Naive thymus-derived CD4-positive, alpha-beta T cell (primary cell): ENCODE measurements at places on chromosomes 16 and 17.

DNA sequence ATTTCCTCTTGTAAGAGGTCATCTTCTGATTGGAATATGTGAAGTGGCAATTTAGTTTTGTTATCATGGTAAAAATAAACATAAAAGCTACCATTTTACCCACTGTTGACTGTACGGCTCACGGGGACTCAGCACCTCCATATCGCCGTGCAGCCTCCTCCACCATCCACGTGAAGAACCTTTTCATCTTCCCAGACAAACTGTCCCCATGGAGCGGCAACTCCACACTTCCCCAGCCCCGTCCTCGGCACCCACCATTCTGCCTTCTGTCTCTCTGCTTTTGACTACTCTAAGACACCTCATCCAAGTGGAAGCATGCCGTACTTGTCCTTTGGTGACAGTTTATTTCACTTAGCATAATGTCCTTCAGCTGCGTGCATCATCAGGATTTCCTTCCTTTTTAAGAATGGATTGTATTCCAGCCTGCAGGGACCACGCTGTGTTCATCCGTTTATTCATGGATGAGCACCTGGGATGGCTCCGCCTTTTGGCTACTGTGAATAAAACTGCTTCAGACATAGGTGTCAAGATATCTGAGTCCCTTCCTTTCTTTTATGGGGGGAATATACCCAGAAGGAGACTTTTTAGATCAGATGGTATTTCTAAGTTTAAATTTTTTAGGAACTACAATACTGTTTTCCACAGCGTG is 14.3 kb downstream of the FBXO31 start:
- no peak for DNase-seq

- no peak for DNase-seq
Observed at GRCh38 chr16:85491798-85492294, 121.3 kb upstream of the GSE1 start.

- DNase-seq: no peak
Observed at GRCh38 chr17:64250233-64250835, 12.7 kb downstream of the TEX2 start.

DNA sequence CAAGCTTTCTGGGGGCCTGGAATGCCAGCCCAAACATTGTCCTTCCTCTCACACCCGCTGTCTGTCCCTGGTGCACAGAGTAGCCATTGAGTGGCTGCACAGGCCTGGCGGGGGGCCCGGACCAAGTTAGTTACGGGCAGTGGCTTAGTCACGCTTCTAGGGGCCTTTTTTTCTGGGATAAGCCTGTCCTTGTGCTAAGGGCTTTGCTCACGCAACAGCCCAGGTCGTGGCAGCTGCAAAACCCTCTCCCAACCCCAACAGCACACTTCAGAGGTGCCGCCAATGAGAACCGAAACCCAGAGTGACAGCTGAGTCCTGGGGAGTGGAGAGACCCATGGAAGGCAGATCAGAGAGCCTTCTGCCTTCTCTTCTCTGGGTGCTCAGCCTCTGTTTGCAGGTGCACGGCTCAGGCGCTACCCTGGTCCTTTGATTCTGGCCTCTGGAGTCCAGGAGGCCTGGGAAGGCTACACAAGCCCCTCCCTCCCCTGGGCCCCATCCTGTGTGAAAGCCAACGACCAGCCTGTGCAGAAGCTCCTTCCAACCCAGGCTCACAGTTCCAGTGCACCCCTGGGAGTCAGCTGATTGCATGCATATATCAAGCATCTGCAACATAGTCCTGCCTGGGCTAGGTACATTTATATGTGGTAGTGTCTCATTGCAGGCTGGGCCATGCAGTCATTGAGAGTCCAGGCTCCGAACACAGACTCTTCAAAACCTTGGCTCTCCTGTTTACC is 9.1 kb downstream of the WSCD1 start:
- no peak for DNase-seq

GRCh38 chr17:30234964-30235363 is 533 bp downstream of the SLC6A4 start:
- DNase-seq: no peak

GRCh38 chr17:81395600-81396277 is 482 bp downstream of the BAHCC1 start:
- DNase-seq: no peak

DNA sequence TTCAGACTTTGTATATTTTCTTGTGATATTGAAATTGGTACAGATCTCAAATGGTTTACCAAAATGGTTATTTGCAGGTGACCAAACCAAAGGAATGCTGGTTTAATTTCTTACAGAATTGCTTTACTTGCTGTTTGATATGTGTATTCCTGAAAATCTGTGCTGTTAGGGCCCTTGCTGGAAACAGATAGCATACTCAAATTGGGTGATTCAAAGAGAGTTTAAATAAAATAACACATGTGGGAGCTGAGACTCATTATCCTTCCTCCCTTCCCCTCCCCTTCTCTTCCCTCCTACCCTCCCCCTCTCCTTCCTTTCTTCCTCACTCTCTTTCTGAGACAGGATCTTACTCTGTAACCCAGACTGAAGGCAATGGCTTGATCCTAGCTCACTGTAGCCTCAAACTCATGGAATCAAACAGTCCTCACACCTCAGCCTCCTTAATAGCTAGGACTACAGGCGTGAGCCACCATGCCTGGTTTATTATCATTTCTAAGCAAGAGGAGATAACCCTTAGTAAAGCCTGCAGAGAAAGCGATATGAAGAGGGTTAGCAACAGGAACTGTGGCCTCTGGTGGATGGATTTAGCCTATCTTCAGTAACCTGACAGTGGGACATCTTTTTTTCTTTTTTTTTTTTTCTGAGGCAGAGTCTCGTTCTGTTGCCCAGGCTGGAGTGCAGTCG is 141.9 kb downstream of the BCAS3 start:
- no peak for DNase-seq

GRCh38 chr16:56191835-56192634 is 746 bp downstream of the GNAO1 start:
- DNase-seq: no peak

DNA sequence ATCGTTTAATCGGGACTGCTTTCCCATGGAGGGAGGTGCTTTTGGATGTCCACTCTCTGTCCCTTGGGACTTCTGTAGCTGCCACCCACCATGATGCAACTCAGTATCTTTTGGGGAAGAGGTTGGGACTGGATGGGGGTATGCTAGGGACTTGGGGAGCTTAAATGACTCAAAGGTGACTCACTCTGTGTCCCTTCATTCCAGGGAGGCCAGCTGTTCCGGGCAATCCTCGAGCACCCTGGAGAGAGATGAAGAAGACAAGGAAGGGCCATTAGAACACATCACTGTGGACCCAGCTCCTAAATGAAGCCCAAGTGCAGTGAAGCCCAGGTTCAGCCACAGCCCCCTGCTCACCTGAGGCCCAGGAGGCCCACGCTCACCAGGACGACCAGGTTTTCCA is 4.6 kb downstream of the COL1A1 start:
- no peak for DNase-seq

GRCh38 chr16:22206842-22207714 is 1.0 kb downstream of the EEF2K start:
- DNase-seq: peak; percentile 24

- DNase-seq: no peak
Observed at GRCh38 chr16:1674306-1674705, 3.8 kb upstream of the JPT2 start.

- peak; percentile 38 for DNase-seq
Observed at GRCh38 chr17:68199837-68200688, 47.8 kb upstream of the AMZ2 start.

DNA sequence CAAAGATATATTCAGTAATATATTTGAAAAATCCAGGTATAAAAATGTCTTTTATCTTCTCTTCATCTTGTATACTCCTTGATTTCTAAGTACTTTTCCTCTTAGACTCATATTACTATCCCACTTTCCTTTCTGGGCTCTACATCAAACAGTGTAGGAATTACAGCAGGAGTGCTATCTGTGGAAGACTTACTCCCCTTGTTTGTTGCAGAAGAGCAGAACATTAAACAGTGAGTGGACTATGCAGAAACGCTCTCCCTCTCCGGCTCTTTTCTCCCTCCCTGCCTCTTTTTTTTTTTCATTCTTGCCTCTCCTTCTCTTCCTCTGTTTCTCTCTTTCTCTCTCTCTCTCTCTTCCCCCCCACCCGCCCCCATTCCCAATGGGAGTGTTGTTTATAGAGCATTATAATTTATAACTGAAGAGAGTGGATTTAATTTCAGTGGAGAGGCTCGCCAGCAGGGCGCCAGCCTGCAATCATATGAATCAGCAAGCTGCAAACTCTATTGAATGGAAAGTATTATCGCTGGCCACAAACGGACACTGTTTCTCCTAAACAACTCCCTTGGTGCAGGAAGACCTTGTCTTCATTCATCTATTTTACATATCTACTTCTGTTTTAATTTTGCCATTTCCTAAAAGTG is 242.3 kb upstream of the TBX2 start:
- no peak for DNase-seq

GRCh38 chr17:37761059-37761458 is 16.2 kb upstream of the HNF1B start:
- no peak for DNase-seq

DNA sequence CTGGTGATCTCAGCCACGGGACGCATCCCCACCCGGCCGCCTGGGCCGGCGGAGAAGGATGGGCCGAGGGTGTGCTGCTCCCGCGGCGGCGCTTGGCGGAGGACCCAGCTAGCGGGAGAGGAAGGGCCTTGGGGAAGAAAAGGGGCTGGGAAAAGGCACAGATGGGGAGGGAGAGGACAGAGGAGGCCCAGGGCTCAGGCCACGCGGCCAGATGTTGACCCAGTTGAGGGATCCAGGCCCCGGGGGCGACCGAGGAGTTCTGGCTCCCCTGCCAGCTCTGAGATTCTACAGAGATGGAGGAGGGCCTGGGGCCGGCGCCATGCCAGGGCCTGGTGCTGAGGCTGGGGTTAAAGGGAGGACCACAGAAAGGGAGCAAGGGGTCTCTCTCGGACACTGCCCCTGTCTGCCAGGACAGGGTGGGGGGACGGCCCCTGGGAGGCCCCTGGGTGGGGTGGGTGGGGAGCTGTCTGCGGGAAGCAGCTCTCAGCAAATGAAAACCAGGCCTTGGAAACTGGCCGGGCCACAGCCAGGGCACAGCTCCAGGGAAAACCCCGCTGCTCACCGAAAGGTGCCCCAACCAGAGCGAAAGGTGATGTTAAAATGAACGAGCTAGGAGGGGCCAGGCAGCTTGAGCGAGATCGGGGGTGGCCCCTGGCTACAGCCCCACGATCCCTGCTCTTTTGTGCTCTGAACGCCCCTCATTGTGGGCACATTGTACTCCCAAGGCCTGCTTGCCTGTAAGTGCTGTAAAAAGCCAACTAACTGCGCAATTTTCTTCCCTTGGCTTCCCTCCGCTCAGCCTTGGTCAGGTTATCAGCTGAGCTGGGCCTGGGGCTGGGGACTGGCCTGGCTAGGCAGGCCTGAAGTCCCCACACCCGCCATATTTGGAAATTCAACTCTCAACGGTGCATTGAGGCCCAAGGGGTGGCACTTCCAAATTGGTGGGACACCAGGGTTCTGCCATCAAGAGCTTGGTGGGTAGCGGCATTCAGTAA is 191.4 kb downstream of the ZNF423 start:
- DNase-seq: no peak

GRCh38 chr17:55458287-55458900 is 36.8 kb upstream of the MMD start:
- DNase-seq: no peak

DNA sequence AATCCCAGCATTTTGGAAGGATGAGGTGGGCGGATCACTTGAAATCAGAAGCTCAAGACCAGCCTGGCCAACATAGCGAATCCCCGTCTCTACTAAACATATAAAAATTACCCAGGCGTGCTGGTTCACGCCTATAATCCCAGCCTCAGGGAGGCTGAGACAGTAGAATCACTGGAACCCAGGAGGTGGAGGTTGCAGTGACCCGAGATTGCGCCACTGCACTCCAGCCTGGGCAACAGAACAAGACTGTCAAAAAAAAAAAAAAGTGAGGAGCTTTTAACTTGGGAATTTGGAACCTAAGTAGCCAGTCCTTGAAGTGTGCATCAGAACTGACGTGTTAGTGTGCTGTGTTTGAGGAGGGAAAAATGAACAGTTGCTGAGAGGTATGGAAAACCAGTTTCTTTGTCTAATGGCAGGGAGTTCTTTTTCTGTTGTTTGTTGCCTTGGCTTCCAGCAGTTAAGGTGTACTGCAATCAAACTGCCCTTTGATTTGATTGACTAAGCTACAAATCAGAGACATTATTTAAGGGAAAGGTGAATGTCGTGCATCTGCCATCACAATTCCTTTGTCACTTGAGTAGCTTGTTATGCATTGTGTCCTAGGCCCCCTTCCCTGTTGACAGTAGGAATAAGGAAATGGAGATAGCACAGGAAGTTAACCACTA is 8.6 kb upstream of the DUSP14 start:
- no peak for DNase-seq

DNA sequence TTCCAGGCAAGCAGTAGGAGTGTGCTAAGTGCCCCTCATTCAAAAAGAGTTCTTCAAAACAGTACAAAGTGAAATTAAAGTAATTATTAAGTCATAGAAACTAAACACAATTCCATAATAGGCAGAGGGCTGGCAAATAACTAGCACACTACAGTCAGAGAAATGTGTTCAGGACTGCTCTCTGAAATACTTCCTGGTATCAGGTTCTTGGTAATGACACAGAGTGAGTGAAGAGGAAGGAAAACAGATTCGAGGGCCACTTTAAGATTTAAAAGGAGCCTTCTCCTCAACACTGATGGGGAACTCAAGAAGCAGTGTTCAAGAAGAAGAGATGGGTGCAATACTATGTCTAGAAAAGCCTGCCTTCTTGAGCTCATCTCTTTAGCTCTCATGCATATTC is 139.2 kb downstream of the TOX3 start:
- DNase-seq: no peak

DNA sequence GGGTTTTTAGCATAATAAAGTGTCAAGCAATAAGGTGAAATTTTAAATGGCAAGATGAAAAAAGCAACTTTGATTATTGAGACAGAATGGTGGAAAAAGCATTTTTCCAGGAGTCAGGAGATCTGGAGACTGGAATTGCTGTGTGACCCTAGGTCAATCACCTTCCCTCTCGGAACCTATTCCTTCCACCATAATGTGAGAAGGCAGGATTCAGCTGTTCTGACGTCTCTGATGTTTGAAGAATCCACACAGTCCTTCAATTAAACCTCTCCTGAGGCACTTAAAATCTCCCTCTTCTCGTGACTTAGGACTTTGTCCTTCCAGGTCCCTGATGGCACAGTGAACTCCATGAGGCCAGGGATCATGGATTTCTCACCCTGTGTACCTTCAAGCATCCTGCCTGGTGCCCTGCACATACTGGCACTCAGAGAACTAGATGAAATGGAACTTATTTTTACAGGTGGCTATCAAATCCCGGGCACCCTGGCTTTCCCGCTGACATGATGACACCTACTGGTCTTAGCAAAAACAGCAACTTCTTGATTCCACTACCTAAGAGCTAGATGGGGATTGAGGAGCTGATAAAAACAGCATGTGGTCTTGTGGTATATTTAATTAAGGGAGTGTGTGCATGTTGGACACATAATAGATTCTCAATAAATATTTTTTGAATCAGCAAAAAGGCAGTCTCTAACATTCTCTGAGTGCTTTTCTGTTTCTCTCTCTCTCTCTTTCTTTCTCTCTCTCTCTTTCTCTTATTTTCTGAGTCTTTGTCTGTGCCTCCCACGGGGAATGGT is 2.3 kb upstream of the CCDC182 start:
- no peak for DNase-seq

GRCh38 chr17:67942810-67943209 is 53.5 kb downstream of the C17orf58 start:
- DNase-seq: no peak
